ENCODE measurements at places on chromosomes 3 and 15.

DNA sequence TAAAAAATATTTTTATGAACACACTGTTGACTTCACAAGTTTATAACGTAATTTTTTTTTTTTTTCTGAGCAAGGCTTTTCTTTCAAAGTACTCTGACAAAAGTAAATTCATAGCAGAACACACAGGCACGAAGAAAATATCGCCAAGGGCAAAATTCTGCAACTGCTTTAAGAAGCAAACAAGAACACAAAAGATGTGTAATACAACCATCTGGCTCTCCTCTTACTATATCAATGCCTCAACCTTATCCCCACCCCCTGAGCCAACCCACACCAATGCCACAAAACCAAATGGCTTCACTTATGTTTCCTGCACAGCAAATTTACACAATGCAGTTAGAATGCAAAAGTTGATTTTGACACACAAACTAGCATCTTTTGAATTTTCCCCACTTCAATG, 274.2 kb downstream of the FOXP1 start:
- no peak for DNase-seq

- peak; percentile 32 for DNase-seq
Measured at GRCh38 chr15:65033659-65034269, 4.3 kb upstream of the MTFMT start.

DNA sequence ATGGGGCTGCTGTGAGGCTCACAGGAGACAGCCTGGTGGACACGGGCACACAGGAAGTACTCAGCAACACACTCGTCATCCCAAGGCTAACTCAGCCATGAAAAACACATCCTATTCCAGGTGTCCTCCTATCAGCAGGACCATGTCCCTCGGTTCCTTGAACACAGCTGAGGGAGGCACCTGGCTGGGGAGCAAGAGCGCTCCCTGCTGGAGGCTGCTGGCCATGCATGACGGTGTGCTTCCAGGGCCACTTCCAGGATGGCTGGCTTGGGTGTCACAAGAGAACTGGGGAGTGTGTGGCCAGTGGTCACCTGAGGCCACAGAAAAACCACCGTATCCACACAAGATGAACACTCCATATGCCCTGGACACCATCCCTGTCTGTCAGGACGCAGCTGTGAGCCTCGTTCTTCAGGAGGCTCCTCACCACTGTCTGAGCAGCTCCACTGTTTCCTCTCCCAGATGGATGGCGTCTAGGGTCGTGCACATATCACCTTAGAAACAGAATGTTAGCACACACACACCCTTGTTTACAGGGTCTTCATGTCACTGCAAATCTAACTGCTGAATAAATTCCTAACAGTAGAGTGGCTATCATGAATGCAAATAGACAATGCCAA, 31.0 kb downstream of the POC1A start:
- DNase-seq: peak; percentile 49

DNA sequence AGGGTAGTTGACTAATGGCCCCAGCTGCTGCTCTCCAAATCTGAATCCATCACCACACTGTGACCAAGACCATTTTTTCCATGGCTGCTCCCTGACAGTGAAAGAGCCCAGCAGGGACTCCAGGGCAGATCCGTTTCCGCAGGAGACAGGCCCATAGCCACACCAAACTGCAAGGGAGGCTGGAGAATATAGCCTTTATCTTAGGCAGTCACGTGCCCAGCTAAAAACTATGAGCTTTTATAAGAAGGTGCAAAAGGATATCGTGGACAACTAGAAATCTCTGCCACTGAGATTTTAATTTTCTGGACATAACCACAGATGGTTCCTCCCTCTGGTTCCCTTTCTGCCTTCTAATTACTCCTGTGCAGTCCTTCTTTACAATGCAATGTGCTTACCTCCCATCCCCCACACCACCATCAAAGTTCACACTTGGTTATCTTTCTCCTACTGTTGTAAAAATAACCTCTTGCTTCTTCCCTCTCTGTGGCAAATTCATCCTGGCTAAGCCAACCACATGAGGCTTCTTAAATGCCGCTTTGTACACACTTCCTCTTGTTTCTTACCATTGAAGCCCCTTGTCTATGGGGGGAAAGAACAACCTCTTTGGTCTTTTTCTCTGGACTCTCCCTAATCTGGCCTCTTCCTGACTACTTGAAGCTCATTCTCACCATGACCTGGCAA, 233.7 kb downstream of the SHQ1 start:
- DNase-seq: no peak

- no peak for DNase-seq
Measured at GRCh38 chr3:155402656-155403055, 109.2 kb upstream of the STRIT1 start.

DNA sequence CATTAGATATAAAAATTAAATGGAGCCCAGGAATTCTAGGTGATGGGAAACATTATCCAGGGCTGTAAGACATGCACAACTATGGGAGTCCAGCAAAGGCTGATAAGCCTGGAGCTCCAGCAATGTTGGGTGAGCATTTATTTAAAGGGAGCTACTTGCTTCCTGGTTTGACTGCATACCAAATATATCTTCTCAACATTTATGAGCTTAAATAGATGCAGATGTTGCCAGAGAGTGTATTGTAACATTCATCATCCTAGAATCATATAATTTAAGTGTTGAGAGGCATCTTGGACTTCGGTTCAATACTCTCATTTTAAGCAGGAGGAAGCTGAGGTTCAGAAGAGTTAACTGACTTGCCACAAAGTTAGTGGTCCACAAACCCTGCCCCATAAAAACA, 12.2 kb upstream of the POLR2M start:
- peak; percentile 55 for DNase-seq

- DNase-seq: no peak
Measured at GRCh38 chr3:20741381-20741780, 555.4 kb upstream of the SGO1 start.

GRCh38 chr3:52881871-52882270, 15.5 kb downstream of the STIMATE start:
- DNase-seq: no peak

DNA sequence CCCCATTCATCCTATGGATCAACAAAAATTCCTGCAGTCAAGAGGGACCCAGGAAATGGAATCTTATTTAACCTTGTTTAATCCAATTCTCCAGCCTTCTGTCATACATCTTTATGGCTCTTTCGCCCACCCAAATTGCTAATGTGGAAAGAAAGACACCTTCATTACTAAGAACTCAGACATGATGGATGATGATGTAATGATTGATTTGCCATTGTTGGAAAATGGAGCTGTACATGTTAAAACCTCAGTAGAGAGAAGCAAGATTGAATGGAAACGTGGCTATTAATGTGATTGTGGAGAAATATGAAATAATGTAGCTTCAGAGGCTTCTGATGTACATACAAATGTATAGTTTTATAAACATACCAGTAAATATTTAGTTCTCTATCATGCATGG, 15.7 kb upstream of the PTPRG start:
- DNase-seq: no peak

GRCh38 chr15:31200735-31201151, 99.2 kb upstream of the TRPM1 start:
- peak; percentile 35 for DNase-seq

- no peak for DNase-seq
Measured at GRCh38 chr3:32197991-32198390, 40.5 kb upstream of the CMTM8 start.

DNA sequence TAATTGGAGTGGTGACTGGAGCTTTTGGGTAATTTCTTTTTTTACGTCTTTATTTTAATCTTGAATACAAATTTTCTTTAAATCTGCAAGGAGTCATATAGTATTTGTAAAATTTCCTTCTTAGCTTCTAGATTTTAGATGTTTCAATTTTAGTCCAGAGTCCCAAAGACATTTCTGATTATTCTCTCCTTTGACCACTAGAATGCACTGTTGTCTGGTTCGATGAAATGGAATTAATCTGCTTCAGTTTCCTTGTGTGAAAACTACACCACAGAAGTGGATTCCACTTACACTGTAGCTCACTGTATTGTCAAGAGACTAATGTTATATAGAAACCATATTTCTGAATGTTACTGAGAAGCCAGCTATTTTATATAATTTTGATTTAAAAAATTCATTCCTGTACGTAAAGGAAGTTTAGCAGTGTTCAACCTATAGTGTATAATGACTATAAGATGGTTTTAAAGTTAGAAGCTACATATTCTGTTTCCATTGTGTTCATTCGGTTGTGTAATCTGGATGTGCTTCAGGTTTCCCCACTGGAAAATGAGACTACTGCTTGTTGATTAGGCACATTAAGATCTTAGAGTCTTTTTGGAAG, 6.1 kb downstream of the GRAMD1C start:
- peak; percentile 20 for DNase-seq

- DNase-seq: peak; percentile 90
Measured at GRCh38 chr3:158768361-158768787, 33.5 kb upstream of the MFSD1 start.

All from muscle of back (tissue), 13 donors.